A172 (cell line): ENCODE measurements at places on chromosomes 16 and 17.
A peak's percentile ranks its signal among the peaks of the same experiment; 100 is the strongest.

DNA sequence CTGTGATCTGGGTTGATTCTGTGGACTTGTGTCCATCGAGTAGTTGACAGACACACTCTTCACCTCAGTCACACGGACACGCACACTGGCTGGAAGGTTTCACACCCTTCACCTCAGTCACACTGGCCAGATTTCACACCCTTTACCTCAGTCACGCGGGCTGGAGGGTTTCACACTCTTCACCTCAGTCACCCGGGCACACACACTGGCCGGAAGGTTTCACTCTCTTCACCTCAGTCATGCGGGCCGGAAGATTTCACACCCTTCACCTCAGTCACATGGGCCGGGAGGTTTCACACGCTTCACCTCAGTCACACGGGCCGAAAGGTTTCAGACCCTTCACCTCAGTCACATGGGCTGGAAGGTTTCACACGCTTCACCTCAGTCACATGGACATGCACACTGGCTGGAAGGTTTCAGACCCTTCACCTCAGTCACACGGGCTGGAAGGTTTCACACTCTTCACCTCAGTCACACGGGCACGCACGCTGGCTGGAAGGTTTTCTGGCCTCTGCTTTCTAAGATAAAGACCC is 96.2 kb downstream of the PGS1 start:
- no peak for DNase-seq

GRCh38 chr16:51161440-51162195 is 10.5 kb upstream of the SALL1 start:
- peak; percentile 54 for DNase-seq

DNA sequence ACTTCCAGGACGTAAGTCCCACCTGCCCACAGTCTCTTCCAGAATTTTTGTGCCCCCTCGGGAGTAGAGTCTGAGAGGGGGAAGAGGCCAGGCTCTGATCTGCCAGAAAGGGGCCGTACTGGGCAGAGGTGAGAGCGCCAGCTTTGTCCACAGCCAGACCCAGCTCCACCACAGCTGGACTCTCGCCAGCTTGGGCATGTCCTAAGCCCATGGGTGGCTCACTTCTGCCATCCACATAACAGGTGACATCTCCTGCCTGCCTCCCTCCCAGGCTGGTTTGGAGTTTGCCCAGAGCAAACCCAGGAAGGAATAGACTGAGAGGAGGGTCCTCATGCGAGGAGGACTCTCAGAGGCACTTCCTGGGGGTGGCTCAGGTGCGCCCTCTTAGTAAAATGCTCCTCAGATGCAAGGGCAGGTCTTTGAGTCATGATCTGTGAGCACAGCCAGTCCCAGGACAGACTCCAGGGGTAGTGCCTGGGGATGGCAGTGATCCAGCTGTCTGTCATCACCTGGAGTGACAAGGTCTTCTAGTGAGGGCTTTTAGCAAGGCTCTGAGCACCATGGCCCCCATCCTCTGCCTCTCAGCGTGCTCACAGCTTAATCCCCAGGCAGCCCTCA is 89.2 kb downstream of the AMFR start:
- no peak for DNase-seq

DNA sequence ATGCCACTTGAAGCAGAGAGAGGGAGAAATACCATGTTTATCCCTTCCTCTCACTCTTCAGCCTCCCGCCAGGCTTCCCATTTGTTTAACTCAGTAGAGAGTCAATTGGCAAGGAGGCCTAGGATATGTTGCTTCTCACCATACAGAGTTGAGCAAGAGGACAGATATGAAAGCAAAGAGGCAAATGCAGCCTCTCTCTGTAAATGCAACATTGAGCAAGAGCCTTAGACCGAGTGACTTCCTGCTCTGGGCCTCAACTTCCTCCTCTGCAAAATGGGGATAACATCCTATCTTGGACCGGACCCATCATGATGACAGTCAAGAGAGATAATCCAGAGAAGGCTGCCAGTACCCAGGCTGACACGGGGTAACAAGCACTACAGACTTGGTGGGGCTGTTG is 36.8 kb downstream of the SOCS1 start:
- DNase-seq, result no peak

- DNase-seq, result no peak
Observed at GRCh38 chr16:11202260-11203091, 53.5 kb downstream of the SOCS1 start.

- no peak for DNase-seq
Observed at GRCh38 chr17:63113167-63113566, 147.1 kb downstream of the TANC2 start.

GRCh38 chr17:57864273-57864672 is 14.4 kb upstream of the MRPS23 start:
- DNase-seq, result no peak

DNA sequence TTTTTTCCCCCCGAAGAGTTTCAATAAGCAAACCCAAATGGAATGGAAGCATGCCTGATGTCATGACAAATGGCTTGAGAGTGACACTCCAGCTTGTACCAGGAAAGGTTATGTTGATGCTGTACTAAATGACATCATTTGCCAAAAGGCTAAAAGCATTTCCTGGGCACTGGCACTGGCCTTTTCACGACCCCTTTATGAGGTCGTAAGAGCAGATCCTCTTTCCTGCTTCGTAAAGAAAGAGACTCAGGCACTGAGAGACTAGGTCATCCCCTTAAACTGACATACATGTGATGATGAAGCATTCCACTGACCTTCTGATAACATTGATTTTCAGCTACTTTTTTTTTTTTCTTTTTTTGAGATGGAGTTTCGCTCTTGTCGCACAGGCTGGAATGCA is 30.5 kb downstream of the CEP295NL start:
- peak; percentile 42 for DNase-seq

GRCh38 chr16:84630446-84631152 is 12.7 kb upstream of the COTL1 start:
- no peak for DNase-seq

DNA sequence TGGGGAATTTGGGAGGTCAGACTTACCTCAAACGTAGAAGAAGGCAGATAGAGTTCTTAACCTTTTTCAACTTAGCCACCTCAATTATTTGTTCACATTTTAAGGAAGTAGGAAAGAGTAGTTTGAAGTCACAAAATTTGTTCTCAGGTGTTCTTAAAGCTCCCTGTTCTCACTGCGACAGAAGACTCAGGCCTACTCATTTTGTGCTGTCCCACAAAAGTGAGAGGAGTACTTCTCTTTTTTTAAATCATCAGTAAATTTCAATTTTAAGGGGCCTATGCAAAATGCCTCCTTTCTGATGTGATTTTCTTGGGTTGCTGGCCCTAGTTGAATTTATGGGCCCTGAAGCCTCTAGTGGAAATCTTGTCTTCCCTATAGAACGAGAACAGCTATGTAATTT is 133.4 kb downstream of the MAP2K6 start:
- DNase-seq, result no peak

DNA sequence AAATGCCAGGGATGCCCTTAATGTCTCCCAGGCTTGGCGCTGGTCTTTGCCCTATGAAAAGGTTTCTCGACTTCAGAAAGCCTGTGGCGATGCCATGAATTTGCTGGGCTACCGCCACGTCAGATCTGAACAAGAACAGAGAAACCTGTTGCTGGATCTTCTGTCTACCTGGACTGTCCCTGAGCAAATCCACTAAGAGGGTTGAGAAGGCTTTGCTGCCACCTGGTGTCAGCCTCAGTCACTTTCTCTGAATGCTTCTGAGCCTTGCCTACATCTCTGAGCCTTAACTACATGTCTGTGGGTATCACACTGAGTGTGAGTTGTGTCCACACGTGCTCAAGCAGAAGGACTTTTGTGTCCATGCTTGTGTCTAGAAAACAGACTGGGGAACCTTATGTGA is 11.4 kb downstream of the CHST4 start:
- DNase-seq, result peak; percentile 37

DNA sequence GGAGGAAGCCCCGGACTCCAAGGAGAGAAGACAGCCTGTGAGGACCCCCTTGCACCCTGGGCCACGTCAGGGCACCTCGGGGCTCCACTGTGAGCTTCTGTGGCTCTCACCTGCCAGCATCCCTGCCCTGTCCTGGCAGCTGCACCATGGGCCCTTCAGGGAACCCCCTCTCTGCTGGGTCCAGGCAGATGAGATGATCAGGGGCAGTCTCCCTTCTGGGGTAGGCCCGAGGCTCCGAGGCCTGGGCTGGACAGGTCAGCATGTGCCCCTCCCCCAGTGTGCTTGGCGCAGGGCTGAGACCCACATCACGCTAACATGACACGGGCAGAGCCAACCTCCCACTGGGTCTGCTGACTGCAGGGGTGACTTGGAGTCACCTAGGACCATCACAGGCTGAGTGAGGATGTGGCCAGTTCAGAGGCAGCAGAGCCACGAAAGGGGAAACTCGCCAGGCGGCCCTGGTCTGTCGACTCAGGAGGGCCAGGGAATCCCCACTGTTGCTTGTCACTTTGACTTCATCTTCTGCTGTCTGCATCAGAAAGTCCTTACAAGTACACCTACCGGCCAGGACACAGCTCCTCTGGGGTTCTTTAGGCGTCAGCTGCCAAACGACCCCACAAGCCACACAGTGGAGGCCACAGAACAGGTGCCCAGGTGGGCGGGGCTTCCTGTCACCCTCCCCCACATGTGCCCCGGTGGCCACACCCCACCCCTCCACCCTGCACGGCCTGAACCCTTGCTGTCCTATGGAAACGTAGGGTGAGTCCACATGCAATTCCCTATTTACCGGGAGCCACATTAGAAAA is 2.2 kb downstream of the GALNS start:
- no peak for DNase-seq

GRCh38 chr16:4879049-4879448 is 31.8 kb downstream of the UBN1 start:
- DNase-seq, result peak; percentile 27

GRCh38 chr16:11233727-11234376 is 22.2 kb downstream of the SOCS1 start:
- peak; percentile 33 for DNase-seq

DNA sequence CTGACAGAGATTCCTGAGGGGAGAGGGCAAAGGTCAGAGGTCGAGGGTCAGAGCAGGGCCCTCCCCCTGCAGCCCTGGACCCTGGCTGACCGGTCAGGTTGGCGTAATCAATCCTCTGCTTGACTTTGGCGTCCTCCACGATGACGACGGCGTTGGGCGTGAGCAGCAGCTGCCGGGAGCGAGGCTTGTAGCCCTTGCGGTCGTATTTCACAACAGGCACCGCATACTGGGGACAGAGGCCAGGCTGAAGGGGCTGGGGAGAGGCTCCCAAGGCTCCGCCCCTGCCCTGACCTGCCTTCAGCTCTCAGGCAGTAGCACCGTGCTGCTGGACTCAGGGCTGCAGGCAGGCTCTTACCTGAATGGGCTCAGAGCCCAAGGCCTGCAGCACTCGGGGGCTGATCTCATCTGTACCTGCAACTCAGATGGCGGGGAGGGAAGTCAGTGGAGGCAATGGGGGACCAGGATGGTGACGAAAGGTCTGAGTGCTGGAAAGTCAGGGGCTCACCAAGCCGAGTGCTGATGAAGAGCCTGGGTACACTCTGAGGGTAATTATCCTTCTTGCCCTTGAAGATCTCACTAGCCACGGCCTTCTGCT is 12.0 kb upstream of the CRK start:
- no peak for DNase-seq

GRCh38 chr17:5789528-5789927 is 205.2 kb upstream of the NLRP1 start:
- DNase-seq, result no peak

DNA sequence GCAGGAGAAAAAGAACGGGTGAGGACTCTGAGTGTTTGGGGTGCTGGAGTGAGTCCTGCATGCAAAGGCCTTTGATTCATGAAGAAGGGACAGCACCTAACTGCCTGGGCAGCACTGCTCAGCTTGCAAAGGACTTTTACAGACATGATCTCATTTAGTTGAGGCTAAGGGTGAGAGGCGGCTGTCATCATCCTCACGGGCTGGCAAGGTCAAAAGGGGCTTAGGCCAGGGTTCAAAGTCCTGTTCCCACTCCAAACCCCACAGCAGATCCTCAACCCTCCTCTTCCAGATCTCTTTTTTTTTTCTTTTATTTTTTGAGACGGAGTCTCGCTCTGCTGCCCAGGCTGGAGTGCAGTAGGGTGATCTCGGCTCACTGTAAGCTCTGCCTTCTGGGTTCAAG is 4.8 kb downstream of the RHBDF2 start:
- no peak for DNase-seq

DNA sequence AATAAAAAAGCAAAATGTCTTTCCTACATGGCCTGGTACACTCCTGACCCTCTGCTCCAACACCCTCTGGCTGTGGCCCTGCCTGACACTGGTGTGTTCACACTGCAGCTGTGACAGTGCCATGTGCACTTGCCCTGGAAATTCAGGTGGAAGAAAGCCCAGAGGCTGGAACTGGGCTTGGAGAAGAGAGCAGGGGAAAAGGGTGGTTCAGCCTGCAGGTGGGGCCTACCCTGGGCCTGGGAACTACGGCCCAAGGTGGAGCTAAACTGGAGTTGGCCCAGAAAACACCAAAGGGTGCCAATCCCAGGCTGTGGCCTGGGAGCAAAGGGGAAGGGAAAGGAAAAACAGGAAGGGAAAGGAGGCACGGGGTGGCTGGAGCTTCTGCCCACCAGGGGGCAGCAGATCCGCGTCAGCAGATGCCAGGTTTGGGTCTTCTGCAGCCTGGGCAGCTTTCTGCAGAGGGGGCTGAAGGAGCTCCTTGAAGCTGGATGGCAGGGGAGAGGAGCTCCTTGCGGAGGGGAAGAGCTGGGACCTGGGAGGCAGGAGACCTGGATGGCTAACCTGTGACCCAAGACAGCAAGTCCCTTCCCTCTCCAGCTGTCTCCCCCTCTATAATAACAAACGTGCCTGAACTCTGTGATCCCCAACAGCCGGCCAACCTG is 15.4 kb upstream of the CTCF start:
- no peak for DNase-seq

DNA sequence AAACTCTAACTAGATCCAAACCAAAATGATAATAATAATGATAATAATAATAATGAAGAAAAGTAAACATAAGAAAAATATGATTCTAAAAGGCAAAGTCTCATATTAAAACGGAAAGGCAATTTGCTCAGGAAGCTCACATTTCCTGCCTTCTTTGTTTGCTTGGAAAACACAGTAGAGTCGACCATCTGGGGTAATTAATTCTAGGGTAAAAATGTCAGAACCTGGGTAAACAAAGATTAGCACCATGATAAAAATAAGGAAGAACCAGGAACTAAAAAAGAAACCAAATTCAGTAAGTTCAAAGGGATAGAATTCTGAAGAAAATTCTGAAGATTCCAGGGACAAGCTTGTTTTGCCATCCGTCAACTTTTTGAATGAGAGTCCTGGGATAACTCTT is 16.2 kb downstream of the KRABD2 start:
- no peak for DNase-seq

DNA sequence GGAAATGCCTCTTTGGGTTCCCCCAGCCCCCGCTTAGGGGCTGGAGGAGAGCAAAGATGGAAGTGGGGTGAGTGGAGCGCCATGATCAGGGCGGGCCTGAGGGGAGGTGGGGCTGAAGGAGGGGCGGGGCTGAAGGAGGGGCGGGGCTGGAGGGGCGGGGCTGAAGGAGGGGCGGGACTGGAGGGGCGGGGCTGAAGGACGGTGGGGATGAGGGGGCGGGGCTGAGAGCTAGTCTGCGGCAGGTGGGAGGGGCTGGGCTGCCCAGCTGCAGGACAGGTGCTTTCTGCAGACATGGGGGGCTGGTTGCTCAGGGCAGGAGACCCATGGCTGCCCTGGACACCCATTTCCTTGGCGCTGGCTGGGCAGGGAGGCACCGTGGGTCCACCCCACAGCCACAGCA is 39.1 kb upstream of the PABPN1L start:
- DNase-seq, result no peak
